NCI-H446 treated with DMSO at 0.1 percent for 48 hours (cell line): ENCODE measurements at places on chromosomes 2 and 18.

GRCh38 chr2:102004581-102004980, 12.8 kb downstream of the IL1R2 start:
- no peak for DNase-seq

DNA sequence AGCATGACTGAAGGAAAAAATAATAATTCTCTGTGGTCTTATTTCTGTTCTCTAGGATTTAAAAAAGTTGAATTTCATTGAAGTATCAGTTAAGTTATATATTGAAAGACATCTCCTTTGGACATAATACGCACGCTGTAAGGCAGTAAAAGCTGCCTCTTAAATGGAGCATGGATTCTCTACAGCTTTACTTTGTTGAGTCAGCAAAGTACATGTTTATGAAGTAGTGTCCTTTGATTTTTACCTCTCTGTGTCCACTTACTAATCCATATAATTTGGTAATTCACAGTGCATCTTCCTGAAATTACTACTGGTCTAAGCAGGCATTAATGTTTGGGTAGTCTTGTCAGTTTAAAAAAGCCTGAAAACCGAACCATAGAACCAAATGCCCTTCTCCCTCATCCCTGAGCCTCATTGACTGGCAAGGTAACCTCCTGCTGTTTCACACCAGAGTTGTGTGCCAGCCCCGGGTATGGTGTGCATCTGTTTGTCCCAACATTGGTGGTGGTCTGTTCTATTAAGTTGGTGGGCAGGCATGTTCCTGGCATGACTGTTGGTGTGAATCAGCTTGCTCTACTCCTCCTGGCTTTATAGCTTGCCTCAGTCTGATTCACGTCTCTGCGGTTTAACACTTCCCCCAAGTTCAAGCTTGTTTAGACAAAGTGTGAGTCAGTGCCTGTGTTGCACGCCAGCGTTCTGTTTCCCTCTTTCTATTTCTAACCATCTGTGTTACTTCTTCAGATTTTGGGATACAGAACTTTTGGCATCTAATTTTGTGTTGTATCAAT, 71.0 kb upstream of the ITM2C start:
- DNase-seq: no peak

- no peak for DNase-seq
Observed at GRCh38 chr2:25354116-25354515, 12.4 kb upstream of the DNMT3A start.

DNA sequence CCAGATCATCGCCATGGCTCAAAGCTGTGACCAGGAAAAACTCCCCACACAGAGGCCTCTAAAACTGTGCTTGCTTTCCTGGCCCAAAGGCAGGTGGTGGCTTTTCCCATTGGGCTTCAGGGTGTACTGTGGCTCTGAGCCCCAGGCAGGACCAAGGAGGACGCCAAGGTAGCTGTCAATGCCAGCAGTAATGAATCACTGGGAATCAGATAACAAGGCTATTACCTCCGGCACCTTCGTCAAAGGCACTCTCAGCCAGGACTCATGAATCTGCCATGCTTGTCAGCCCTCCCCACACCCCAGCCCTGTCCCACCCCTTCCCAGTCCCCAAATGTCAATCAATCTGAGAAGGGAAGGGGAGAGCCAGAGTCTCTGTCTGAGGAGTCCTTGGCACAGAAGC, 27.9 kb upstream of the EN1 start:
- DNase-seq: no peak

GRCh38 chr2:215881582-215881981, 131.8 kb downstream of the MREG start:
- no peak for DNase-seq

DNA sequence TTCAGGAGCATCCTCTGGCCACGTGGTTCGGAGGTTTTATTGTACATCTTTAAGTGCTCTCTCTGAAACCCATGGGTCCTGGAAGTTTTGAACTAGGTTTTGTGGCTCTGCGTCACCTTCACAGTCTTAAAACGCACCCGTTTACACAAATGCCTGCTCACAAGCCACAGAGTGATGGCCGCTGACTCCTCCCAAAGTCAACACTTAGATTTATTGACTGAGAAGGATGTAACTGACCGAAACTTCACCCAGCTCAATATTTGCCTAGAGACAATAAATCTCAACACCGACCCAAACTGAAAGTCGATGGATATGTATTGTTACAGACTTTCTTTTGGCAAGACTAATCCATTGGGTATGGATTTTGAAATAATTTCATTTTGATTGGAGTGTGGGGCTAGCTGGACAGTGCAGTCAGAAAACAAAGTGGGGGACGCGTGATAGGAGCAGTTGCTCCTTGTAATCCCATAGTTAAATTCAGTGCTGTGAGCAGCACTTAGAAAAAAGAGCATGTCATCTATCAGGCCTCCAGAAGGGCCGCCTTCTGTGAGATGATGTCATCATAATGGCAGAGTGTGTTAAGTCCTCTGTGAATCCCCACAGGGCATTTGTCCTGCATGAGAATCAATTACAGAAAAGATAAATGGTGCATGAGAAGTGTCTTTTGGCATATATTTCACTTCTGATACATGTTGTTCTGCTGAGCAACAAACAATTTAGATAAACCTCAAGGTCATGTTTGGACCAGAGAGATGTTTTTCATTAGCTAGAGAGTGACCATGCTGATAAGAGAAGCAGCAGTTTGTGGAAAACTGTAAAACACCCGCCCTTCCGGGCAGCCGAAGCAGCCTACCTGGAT, 183.7 kb downstream of the INO80D start:
- no peak for DNase-seq

- no peak for DNase-seq
Observed at GRCh38 chr18:7132356-7133150, 15.0 kb upstream of the LAMA1 start.

DNA sequence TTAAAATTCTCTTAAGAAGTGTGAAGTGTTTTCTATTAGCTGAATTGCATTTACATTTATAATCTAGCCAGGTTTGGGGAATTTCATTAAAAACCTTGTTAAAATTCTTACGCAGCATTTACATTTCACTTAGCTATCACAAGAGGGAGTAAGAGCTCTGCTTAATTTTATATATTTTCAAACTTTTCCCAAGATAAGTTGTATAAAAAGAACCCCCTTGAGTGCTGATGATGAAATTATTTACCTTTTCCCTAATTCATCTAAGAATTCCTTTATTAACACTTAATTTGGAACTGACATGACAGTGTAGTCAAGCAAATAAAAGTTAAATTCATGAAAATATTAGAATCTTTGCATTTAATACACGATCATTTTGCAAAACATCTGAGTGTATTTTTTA, 54.2 kb upstream of the ZSWIM2 start:
- DNase-seq: peak; percentile 6

DNA sequence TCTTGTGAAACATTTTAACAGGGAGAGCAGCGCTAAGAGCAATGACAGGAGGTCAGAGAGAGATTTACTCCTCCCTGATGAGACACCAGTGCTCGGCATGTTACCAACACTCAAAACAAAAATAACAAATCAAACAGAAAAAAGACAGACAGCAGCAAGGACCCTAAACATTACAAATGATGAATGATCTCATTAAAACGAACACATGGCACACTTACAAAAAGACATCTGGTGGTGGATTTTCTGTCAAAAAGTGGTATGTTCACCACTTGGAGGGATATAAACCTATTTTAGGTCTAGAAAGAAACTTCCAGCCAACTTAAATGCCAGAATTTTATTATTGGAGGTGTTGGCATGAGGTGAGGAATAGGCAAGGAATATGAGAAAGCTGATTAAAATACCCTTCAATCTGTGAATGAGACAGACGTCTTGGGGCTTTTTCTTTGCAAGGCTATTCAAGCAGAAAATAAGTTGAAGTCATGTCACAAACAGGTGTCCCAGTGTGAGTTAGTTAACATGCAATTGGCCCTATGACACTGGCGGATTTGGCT, 112.8 kb downstream of the PRELID3A start:
- DNase-seq: peak; percentile 99

GRCh38 chr2:197254776-197255530, 55.6 kb downstream of the ANKRD44 start:
- no peak for DNase-seq

GRCh38 chr2:187434342-187434785, 13.7 kb downstream of the CALCRL start:
- no peak for DNase-seq

- no peak for DNase-seq
Observed at GRCh38 chr2:575727-576236, 101.4 kb downstream of the TMEM18 start.

GRCh38 chr18:47323158-47323557, 71.7 kb upstream of the SKOR2 start:
- DNase-seq: no peak

DNA sequence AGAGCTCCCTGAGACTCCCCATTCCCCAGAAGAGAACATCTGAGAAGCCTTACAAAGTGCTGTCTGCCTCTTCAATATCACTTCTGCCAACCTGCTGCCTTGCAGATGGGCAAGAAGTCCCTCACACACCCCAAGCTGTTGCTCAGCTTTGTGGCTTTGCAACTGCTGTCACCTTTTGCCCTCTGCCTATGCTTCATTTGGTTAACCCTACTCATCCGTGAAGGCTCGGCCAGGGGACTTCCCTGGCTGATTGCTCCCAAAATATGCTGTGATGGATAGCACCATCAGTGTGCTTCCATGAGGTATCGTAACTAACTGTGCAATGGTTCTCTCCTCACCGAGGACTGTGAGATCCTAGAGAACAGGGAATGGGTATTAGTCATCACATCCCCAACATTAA, 88.9 kb upstream of the CYP1B1 start:
- DNase-seq: no peak

- DNase-seq: no peak
Observed at GRCh38 chr18:70288171-70288850, 534 bp upstream of the SOCS6 start.

DNA sequence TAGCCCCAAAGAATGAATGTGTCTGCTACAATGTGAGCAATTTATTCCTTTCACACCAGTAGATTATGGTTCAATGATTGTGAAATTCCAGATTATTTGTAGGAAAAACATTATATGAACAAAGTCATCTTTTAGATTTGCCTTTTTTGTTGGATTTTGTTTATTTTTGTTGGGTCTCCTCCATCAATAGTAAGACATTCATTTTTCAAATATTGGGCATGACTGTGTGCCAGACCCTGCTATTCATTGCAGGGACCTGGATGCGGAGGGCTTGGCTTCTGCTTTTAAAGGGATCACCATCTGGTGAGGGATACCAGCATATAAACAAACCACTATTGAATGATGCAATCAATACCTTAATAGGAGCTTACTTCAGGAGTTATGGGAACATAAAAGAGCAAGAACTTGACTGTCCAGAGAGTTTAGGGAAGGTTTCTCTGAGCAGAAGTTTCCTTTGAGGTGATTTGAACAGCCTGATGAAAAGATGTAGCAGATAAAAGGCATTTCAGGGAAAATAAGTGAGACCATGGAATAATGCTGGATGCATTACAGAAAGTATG, 486.7 kb downstream of the EPHA4 start:
- peak; percentile 81 for DNase-seq

DNA sequence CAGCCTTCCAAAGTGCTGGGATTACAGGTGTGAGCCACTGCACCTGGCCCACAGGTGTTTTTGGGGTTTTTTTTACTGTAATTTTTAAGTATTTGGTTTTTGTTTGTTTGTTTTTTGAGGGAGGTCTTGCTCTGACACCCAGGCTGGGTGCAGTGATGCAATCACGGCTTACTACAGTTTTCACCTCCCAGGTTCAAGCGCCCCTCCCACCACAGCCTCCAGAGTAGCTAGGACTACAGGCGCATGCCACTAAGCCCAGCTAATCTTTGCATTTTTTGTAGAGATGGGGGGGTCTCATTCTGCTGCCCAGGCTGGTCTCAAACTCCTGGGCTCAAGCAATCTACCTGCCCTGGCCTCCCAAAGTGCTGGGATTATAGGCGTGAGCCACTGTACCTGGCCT, 7.3 kb upstream of the SLC11A1 start:
- no peak for DNase-seq

GRCh38 chr2:218999021-218999880, 6.0 kb upstream of the CRYBA2 start:
- DNase-seq: no peak

DNA sequence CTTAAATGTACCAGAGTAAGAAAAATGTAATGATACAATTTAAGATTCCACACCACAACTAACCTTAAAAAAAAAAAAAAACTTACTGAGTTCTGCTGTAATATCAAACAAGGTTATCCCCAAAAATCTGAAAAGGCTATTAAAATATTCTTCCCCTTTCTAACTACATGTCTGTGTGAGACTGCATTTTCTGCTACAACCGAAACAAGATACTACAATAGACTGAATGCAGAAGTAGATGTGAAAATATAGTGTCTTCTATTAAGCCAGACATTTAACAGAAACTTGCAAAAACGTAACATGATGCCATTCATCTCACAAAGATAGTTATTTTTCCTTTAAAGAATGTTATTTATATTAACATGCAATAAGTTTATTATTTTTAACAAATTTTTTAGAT, 16.2 kb downstream of the SS18 start:
- no peak for DNase-seq

DNA sequence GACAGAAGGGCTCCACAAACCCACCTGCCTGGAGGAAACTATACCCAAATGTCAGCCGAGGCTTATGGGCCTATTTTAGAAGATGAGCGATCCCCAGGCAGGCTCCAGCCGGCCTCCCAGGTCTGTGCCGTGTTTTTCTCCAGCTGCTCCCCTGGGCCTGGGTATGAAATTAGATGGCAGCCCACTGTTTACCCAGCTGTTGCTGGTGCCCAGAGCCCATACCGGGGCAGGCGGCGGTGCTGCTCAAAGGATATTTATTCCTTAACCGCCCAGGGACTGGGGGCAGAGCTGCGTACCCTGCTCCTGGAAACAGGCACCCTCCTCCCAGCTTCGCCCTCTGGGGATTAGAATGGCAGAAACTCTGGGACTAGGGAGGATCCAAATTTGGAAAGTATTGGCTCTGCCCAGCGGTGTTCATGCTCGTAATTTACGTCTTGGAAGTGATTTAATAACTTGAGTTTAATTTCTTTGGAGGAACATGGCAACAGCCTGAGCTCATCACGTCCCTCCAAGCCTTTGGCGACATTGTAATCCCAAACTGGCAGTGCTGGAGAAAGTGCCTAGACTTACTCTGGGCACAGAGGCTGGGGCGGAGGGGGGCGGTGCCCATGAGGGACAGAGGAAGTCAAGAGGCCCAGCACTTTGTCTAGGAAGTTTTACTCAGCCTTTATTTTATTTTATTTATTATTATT, 199.2 kb downstream of the KLHL29 start:
- peak; percentile 66 for DNase-seq

DNA sequence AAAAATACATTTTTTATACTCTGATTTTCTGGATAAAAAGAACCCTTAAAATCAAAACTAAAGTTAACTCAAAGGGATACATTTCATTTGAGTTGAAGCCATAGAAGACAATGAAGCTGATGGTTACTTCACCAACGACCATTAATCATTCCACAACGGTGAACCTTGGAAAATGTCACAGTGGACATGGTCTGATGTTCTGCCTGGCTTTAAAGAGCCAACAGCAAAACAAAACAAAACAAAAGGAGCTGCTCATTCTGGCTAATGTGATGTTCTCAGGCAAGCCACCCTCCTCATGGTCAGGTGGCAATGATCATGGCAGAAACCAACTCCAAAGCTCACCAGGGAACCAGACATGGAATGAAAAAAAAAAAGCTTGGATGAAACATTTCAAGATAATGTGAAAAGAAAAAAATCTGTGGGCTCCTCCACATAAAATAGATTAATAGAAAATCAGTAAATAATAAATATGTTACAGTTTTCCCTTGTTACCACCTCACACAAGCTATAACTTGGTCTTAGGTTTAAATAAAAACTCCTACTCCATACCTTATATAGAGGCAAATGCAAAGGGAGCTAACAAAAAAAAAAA, 90.1 kb upstream of the SERTAD2 start:
- no peak for DNase-seq

GRCh38 chr18:48785091-48785614, 165.6 kb downstream of the SMAD7 start:
- DNase-seq: no peak

- no peak for DNase-seq
Observed at GRCh38 chr2:143841935-143842334, 678.0 kb downstream of the ZEB2 start.
